ENCODE measurements at places on chromosomes 11 and 22.
A peak's percentile ranks its signal among the peaks of the same experiment; 100 is the strongest.

GRCh38 chr11:76807206-76807875, 24.2 kb downstream of the TSKU start:
- peak; percentile 56 for DNase-seq

DNA sequence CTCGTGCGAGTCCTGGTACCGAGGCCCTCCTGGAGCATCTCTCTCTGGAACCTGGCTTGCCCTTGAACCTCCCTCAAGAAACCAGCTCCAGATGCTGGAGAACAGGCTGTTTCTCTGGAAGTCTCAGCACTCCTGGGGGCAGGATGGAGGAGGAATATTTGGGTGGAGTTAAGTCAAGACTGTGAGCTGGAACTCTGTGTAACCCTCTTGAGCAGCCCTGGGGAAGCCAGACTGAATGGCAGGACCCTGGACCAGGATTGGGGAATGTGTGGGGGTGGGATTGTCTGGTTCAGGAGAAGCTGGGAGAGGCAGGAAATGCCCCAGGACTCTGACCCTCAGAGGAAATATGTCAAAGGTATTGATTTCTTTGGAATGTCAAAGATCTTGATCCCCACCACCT, 7.7 kb downstream of the CREB3L1 start:
- no peak for DNase-seq

GRCh38 chr11:35030716-35031213, 108.2 kb upstream of the CD44 start:
- DNase-seq, result no peak

GRCh38 chr22:44965171-44965570, 44.6 kb downstream of the PHF21B start:
- no peak for DNase-seq

- no peak for DNase-seq
Observed at GRCh38 chr11:71294846-71295600, 42.6 kb upstream of the SHANK2 start.

DNA sequence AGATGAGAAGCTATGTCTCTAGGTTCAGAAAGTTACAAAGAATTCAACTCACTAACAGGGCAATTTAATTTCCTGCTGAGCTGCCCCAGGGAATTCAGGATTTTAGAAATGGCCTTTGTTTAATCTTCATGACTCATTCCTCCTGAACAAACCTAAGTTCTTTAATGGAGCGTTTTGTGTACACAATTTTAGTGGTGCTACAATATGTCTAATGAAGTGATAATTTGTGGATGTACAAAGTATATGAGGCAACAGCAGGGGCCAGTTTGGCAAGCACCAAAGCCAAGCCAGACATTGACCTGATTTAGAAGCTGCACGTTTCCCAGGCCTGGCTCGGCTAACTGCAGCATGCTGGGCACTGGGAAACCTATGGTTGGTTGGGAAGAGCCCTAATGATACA, 34.4 kb upstream of the HEPHL1 start:
- DNase-seq, result no peak

- DNase-seq, result no peak
Observed at GRCh38 chr11:7571640-7572000, 57.8 kb downstream of the PPFIBP2 start.

DNA sequence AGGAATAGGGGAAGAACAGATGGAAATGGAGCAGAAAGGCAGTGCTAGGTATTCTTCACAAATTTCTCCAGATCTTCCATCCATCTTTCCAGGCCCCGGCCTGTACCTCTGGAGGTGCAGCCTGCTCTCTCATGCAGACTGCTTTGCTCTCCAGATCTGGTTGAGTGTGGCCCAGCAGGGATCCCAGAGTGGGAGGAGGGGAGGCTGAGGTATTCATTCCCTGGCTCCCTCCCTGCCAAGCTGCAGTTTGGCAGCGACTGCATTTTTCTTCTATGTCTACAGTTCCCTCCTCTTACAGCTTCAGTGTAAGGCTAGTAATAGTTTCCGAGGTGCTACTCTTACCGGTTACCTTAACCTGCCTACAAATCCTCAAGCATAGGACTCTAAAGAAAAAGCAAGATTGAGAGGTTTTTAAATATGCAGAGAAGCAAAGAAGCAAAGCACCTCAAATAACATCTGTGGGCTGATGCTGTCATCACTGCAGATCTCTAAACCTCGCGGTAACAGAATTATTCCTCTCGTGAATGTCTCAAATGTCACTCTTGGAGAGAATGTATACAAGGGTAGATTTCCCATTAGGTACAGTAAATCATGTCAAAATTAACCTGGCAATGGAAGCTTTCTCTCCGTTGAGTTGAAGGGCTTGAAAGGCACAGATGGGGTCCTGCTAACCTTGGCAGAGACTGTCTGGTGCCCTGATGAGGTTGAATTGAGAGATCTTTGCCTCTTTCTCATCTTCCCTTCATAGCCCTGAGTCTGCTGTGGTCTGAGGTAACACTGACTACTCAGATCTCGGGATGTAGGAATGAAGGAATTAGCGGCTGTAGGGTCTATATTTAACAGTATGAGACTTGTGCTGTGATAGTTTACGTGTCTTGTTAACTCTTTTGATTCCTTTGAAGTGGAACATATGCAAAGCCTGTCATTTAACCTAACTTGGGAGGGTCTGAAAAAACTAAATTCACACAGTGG, 297.9 kb upstream of the C11orf87 start:
- no peak for DNase-seq

DNA sequence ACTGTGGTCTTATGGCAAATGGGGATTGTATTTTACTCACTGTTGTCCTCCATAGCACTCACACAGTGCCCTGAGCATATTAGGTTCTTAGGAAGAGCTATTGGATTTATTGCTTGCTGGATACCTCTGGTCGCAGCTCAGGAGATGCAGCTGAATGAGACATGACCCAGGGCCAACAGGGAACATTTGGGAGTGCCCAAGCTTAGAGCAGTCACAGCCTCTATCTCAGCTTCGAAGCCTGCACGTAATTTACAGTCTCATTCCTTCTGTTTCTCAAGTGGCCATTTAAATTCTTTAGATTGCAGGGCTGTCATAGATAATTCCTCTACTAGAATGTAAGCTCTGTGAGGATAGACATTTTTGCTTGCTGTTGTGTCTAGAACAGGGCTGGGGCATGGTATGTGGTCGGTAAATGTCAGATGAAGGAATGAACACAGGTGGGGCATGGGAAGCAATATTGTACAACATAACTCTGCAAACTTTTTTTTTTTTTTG, 192.8 kb downstream of the GRIK4 start:
- no peak for DNase-seq

DNA sequence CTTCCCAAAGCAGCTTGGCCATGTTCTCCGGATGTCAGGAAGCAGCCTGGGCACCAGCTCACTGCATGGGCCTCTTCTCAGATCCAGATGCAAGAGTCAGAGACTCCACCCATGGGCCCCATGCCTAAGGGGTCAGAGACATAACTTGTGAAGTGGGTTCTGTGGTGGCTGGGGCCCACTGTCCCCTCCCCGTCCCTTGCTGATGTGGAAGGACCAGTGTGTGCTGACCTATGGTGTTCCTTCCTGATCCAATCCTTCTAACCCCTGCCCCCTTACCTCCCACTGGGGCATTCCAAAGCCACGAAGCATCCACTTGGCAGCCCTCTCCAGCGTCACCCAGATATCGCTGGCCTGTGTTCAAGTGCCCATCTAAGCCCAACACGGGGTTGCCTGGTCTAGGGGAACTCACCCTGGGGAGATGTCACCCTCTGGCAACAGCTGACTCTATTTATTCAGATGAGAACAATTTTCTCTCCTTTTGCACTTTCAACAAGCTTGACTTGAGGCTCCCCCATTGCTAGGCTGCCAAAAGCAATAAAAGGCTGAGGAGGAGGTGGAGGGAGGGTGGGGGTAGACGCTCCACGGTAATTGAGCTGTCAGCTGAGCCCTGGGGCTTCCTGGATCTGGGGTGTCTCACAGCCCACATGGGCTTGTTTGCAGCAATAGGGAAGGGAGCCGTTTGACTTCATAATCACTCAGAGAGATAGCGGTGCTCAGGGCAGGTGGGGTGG, 158.5 kb downstream of the ADAMTS15 start:
- no peak for DNase-seq

DNA sequence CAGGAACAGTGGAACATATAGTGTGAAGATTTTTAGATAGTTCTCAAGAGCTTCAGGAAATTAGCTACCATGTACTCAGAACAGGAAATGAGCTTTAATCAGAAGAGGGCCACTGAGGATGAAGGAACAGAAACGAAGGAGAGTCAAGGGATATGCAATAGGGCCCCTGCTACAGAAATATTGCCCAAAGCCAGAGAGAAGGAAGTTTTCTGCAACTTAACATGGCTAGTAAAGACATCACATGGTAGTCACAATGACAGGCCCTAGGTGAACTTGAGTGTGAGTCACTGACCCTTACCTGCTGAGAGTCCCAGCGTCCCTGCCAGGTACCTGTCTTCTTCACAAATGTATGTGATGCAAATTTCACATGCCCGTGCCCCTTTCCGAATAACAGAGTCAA, 25.2 kb upstream of the CARD16 start:
- DNase-seq, result peak; percentile 28

DNA sequence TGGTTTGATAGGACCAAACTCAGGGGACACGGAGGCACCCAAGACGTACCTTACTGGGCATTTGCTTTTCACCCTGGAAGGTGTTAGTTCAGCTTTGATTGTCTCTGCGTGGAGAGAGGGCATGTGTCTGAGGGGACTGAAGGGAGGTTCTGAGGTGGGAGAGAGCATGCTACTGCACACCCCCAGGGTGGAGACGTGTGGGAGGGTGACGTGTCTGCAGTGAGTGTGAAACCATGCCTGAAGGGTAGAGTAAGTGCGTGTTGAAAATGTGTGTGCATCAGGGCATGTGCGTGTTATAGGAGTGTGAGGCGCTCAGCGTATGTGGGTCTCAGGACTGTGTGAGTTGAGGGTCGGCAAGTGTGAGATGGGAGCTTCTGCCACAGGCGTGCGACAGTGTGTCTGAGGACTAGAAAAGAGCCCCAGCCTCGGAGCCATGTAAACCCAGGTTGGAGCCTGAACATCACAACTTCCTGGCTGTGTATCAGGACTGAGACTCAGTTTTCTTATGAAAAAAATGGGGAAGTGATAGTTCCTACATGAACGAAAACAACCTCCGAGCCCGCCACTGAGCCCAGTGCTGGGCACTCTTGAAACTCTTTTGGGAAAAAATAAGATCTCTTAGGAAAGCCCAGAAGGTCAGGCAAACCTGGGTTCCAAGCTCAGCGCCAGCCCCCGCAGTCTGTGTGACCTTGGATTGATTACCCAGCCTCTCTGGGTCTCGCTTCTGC, 11.8 kb upstream of the KCNJ11 start:
- no peak for DNase-seq

GRCh38 chr11:131744847-131745246, 374.4 kb downstream of the NTM start:
- DNase-seq, result no peak

GRCh38 chr11:11387622-11388305, 34.7 kb upstream of the CSNK2A3 start:
- no peak for DNase-seq

DNA sequence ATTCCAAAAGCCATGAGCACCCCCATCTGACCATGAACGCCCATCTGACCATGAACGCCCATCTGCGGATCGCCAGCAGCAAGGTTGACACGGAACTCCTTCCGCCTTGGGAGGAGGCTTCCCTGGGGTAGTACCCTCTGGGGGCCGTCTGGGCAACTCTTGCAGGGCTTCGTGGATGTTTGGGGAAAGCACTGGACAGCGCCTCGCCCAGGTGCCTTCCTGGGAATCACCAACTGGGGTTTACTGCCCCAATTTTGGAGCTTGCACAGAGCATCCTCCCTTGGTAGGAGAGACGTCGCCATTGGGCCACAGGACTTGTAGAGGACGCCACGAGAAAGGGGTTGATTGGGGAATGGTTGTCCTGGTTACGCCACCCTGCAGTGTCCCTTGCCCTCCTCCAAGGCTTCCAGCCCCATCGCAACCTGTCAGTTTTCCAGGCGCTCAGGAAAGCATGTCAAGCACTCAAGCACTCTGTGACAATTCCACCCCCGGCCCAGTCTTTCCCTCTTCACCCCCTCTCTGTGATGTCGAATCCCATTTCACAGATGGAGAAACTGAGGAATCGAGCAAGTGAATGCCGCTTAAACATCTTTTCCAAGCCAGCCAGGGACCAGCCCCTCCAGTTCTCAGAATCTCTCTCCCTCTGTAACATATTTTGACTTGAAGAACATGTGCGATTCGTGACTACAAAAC, 914 bp upstream of the PRDM11 start:
- DNase-seq, result no peak

GRCh38 chr22:23752090-23752691, 1.3 kb upstream of the ZNF70 start:
- DNase-seq, result no peak

GRCh38 chr11:72863916-72864315, 49.7 kb downstream of the ATG16L2 start:
- no peak for DNase-seq

DNA sequence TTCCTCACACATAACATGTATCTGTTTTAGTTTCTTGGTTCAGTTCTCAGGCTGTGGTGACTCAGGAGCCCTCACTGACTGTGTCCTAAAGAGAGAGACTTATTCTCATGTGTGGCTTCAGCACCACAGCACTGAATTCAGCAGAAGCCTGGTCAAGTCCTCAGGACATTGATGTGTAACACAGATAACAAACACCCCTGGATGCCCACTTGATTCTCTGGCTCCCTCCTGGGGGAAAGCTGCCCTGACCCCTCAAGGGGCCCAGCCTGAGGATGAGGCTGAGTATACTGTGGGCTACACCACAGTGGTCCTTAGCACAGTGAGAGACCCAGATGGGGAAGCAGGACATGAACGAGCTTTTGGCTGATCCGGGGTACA, 87.2 kb upstream of the VPREB1 start:
- no peak for DNase-seq

GRCh38 chr11:63811522-63811921, 1.7 kb upstream of the SPINDOC start:
- no peak for DNase-seq

GRCh38 chr11:4027746-4028145, 66.9 kb upstream of the RRM1 start:
- DNase-seq, result no peak

DNA sequence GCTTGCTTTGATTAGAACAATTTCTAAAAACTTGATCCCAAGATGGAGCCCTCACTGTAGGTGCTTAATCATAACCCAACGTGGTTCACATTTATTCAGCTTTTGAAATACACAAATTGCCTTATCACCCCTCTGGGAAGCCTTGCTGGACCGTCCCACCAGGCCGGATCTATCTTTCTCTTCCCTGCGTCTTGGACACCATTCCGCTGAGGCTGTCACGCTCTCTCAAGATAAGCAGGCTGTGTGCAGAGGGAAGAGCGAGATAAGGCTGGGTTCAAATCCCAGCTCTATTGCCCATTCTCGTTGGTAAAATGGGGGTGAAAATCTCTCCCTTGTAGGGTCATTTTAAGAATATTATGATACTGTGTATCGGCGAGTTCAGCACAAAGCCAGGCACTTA, 20.5 kb upstream of the TP53I11 start:
- no peak for DNase-seq
